ENCODE measurements at places on chromosomes 2 and 18.
A peak's percentile ranks its signal among the peaks of the same experiment; 100 is the strongest.

DNA sequence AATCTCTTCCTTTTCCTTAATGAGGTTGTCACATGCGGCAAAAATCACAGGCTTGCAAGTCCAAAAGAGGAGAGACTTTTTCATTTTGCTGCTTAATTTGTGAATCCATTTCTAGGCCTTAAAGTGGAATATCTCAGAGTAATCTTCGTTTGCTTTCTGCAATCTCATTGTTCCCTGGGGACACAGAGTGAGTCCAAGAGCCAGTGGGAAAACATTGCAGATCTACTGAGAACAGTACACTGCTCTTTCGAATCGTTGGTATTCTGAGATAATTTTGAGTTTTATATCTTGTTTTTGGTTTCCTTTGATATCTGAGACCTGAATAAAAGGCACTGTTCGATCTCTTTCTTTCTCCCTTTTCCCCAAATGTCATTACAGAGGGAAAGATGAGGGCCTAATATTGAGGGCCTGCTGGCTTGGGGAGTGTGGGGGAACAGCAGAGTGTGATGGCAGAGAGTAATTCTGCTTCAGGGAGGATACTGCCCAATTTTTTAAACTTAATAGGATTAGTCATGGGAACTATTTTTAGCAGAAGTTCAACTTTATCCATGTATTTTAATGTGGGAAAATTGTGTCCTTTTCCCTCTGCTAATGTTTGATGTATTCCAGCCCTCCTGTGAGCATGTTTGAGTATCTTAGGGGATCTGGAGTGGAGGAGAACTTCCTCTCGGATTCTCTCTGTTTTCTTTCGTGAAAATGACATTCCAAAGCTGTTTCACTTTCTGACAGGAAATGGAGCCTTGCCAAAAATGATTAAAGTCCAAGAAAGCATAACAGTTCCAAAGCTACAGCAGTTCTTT, 418.2 kb upstream of the ZEB2 start:
- DNase-seq = peak; percentile 80

DNA sequence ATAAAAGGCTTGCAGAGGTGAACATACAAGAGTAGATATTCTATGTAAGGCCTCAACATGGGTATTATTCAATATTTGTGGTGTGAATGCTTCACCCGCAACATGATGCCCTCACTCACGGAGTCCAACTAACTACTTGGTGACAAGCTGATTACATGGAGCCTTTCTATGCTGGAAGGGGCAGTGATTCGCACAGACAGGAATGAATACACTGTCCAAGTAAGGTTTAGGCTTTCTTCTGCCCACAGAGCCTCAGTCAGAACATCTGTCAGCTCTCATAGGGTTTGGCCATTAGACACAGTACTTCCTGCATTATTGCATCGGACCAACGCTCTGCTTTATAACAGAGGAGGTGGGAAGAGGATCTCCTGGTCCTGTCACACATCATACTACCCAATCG, 80.3 kb upstream of the SLC35G4 start:
- no peak for DNase-seq

DNA sequence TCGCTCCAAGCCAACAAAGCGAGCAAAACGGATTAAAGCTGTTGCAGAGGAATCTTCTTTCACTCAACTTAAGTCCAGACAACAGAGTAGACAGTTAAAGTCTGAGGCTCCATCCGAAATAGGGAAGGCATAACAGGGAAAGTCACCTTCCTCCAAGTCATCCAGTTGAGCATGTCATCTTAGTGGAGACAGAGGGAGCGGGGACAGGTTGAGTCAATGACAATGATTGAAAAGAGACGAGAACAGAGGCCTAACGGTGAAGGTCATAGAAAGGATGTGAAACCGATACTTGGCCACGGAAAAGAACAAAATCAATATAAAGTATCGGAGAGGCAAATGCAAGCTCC, 455 bp downstream of the C18orf32 start:
- no peak for DNase-seq

DNA sequence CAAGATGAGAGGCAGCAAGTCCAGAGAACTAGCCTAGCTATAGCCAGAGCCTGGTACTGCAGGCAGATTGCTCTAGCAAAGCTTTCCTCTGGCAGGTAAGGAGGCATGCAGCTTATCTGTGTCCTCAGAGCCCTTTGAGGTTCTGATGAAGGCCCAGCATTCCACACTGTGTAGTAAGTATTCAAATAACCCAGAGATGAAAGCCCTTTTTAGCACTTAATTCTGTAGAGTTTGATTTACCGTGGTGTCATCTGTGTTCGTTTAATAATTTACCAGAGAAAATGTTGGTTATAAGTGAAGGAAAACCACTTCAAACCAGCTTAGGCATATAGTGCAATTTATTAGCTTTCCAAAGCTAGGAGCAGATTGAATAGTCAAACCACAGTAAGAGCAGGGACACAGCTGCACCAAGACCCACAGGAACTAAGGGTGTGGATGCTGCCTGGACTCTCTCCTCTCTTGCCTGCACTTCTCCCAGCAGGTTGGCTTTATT, 226.6 kb downstream of the BABAM2 start:
- DNase-seq = no peak

All from muscle of arm (tissue), 14 donors.